ENCODE measurements at places on chromosomes 4 and X. TPM values are rescaled to one million over a fixed set of nuclear protein-coding genes. Genes with fewer than 3 reads are reported as not detected.

PLXNA3 gene
- 128 TPM for total RNA-seq

BEX1 gene
- not detected for total RNA-seq

ADH6 gene
- 0.18 TPM for total RNA-seq

DNA sequence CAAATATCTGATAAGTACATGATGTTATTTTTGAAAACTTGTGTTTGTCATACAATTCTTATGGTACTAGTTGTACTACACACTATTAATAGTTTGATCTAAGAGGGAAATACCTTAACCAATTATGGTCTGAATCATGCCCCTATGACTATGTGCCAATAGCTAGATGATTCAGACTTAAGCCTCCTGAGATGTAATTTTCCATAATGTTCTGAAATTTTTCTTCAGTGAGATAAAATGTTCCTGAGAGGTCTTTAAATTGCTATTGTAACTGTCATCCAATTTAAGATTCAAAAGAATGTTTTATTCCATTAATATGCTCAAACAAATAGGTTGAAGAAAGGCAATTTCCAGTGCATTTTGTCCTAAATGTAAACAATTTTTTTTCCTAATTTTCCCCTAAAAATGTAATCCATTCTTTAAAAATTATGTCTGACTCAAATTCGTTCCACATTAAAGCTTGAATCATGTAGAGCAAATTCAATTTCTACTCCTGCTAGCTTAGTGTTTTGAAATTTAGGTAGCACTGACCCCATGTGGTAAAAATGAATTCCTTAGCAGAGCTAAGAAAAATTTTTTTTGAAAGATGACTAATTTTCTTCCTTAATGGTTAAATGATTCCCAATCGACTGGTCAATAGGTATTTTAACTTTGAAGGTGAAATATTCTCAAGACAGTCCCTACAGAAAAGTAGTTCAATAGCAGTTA is 49.1 kb downstream of the APOOL start:
- peak; percentile 22 for DNase-seq

DNA sequence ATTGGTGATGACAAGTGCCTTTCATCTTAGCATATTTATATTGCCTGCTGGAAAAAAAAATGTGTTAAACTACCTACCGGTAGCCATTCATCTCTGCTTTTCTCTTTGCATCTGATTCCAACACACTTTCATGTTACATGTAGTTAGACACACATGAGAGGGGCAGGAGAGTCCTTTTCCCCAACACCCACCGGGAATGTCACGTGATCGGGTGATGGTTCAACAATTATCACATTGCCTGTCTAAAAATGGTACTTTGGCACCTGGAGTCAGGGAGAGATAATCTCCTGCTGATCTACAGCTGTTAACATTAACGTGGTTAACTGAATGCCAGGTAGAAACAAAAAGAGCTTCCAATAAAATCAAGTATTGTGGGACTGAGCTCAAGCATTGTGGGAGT is 19.6 kb upstream of the PBDC1 start:
- DNase-seq, result no peak
